ENCODE measurements at places on chromosomes 1 and 21.

DNA sequence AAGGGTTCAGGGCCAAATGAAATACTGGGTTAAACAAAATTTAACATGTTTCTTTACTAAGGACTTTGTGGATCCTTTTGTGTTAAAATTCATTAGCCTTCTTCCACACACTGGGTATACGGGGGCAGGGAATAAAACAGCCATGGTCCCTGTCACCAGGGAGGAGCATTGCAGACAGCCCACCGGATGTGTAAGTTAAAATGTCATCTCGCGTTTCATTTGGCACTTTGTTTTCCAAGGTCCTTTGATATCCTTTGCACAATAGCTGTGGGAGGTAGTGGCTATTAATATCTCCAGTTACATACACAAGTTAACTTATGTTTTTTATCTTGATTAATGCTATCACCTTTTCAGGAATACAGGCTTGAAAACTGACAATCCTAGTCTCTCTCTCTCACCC, 172.7 kb downstream of the BARHL2 start:
- DNase-seq, result no peak

DNA sequence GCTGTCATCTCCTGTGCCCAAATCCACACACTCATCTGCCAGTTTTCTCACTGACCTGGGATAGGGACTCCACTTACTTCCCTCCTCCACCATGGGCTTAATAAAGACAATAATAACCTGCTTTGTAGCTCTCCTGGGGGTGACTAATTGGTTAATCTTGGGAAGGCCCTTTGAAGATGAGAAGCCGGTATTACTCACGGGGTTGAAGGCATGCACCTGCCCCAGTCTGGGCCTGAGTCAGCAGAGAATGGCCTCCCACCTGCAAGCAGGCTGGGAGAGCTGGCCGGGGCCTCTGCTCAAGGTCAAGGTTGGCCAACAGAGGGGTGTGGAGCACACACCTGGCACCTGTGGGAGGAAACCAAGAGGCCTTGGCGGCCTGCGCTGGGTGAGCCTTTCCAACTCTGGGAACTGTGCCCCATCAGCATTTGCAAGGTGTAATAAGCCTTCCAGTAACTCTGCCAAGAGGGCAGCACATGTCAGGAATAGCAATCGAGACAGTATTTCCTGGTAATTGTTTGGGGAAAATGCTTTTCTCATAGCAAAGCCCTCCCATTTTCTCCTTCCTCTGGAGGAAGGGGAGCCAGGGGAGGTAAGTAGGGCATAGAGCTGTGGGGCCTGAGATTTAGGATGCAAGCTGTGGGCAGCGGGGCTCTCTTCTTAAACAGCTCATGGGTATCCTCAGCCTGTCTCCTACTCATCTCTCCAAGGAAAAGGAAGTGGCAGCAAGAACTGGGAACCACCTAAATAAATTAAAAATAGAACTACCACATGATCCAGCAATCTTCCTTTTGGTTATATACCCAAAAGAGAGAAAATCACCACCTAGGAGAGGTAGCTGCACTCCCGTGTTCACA, 49.0 kb downstream of the TOMM20 start:
- no peak for DNase-seq

- no peak for DNase-seq
These were observed 4.0 kb downstream of the PHC2 start for GRCh38 chr1:33426916-33427315.

GRCh38 chr1:177937931-177938330, 31.9 kb downstream of the SEC16B start:
- DNase-seq, result no peak

GRCh38 chr1:101136271-101136670, 100.5 kb upstream of the S1PR1 start:
- DNase-seq, result no peak

- no peak for DNase-seq
These were observed 344.4 kb upstream of the ESRRG start for GRCh38 chr1:217067642-217068041.

Measured in Ammon's horn (tissue), 1 donor.